ENCODE measurements at places on chromosomes 7 and 10.

- no peak for DNase-seq
These were observed 12.0 kb downstream of the TBX20 start for GRCh38 chr7:35241884-35242283.

- no peak for DNase-seq
These were observed 800.0 kb downstream of the LRMDA start for GRCh38 chr10:76231286-76231934.

DNA sequence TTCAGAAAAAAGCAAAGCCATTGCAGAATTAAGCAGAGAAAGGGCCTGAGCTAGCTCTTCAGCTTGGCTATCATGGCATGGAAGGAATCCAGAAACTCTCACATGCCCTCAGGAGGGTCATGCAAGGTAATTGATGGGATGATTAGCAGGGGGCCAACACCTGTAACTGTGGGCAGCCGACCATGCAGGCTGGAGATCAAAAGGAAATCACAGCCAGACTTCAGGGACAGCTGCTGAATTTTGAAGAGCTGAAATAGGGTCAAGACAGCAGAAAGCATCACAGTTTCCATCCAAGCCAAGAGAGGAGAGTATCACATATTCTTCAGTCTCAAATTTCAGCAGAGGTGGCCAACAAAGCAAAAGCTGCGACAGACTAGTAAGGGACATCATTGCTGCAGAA is 239.6 kb upstream of the STEAP1 start:
- DNase-seq, result no peak

GRCh38 chr7:97179454-97180104 is 62.1 kb downstream of the SDHAF3 start:
- DNase-seq, result peak; percentile 30

DNA sequence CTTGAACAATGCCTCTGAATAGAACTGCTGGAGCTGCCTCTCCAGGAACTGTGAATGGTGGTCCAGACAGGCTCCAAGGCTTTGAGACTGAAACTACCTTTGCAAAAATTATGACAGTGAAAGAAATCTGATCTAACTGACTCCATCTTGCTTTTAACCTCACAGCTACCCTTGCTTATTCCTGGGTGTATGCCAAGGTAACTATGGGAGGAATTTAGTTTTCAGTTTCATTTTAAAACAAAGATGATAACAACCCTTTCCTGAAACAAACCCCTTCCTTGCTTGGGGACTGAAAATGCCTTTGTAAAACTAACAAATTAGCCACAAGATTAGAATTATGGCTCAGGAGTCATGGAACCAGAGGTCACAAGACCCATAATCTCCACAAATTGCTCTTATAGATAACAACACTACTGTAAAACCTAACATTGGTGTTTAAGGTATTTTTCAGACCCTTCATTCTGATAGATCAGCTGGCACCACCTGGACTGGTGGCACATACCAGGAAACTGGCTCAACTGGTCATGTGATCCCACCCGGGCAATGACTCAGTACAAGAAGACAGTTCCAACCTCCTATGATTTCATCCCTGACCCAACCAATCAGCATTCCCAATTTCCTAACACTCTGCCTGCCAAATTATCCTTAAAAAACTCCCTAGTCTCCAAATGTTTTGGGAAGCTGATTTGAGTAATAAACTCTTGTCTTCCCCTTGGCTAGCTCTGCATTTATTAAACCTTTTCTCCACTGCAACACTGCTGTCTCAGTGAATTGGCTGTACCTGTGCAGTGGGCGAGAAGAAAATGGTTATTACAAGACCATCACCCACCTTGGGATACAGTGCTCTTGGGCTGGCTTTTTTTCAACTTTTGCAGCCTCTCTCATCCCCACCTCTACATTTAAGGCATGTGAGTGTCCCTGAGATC is 608.1 kb downstream of the TYW1 start:
- no peak for DNase-seq
